ENCODE measurements at places on chromosomes 7 and 10. TPM values are rescaled to one million over a fixed set of nuclear protein-coding genes. Genes with fewer than 3 reads are reported as not detected.
A peak's percentile ranks its signal among the peaks of the same experiment; 100 is the strongest.

Gene MYL10
- not detected for total RNA-seq

Gene TMEM196
- not detected for total RNA-seq

- no peak for DNase-seq
Measured at GRCh38 chr10:15353471-15354017, 17.5 kb downstream of the FAM171A1 start.

DNA sequence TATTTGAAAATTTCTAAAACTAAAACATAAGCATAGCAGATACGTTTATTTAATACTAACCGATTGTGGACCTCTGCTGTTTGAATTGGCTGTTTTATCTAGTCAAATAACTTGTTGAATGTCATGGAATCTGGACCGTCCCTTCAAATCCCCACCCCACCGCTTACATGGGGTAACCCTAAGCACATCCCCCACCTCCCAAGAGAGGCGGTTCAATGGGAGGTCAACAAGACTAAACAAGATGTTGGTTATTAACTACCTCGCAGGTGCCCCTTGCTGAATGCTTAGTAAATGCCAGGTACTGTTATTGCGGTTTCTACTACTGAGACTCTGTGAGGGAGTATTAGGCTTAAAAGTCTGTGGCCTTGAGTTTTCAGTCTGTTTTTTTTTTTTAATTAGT lies 70.9 kb downstream of the DAGLB start:
- no peak for DNase-seq

Gene LIPK
- not detected for total RNA-seq

- DNase-seq, result no peak
Measured at GRCh38 chr7:143495851-143496250, 18.2 kb downstream of the TAS2R41 start.

DNA sequence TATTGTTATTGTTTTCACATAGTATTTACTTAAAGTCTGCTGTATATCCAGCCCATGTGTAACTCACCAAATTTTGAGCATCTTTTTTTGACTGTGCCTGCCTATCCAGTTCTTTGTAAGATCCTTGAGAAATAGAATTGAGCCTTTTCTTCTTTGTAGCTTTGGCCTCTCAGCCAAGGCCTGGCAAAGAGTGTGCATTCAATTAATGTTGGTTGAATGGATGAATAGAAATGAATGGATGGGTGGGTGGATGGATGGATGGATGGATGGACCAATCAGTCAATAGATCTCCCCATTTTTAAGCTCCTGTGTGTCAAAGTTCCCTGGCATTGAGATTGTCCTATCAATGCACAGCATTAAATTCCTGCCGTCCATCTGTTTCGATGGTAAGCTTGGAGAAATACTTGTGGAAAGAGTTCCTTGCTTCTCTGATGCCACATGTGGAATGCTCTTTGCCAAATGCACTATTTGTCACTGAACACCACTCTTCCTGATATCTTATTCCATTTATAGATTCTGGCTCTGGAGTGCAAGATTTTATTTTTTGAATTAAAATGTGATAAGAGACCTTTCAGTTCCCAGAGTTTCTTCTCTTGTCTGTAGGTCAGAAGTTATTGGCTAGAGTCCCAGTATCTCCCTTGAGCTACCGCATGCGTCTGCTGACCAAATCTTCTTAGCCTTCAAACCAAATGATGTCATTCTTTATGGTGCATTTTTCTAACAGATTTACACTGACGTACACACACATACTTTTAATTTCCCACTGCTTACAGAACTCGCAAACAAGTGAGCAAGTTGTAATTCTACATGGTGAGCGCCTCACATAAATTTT lies 20.7 kb upstream of the ADRB1 start:
- no peak for DNase-seq

Gene MKX
- total RNA-seq, result 84.0 TPM

DNA sequence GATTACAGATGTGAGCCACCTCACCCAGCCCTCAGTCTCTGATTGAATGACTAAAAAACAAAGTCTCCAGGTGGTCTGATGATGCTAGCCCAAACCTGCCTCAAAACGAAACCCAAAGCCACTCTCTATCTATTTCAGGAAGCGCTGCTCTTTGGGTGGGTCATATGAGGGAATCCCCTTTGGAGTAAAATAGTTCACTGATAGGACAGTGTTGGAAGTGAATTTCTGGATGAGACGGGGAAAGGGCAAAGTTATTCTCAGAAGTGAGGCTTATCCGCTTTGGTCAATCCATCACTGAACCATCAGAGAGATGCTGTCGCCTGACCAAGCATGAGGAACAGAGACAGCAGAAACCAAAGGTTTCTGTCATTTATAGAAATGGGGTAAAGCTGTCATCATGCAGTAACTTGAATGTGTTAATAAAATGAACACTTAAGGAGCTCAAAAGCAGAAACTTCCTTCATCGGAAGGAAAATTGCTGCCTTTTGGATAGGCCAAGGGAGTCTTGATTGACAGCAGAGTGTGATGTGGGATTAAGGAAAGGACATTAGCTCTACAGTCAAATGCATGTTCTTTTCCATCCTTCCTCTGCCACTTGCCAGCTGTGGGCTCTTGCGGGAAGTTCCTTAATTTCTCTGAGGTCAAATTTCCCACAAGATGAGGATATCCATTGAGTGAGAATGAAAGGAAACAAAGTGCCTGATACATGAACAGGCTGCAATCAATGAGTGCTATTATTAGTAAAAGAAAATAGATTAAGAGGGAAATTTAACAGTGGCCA lies 64.9 kb upstream of the C1QL3 start:
- DNase-seq, result no peak

- DNase-seq, result no peak
Measured at GRCh38 chr7:142194201-142194600, 63.7 kb downstream of the PRSS58 start.

DNA sequence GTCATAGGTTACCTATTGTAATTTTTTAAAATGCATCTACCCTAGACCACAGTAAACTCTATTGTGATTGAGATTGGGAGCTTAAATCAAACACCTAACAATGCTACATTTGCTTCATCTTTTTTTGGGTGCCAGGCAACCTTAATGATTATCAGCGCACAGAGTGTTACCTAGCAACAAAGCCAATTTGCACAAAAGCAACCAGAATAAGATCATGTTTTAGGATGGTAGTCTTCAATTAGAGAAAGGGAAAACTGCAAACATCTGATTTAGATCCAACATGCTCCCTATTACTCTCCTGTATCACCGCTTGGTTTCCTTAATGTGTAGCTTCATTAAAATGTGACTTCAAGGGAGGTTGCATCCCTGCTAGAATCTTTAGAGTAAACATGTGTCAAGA lies 226.9 kb downstream of the ABCA13 start:
- DNase-seq, result no peak

Gene LEP
- not detected for total RNA-seq

GRCh38 chr7:106050746-106051117 lies 61.4 kb downstream of the SYPL1 start:
- DNase-seq, result peak; percentile 63

GRCh38 chr10:4763513-4763912 lies 62.5 kb upstream of the AKR1E2 start:
- no peak for DNase-seq

DNA sequence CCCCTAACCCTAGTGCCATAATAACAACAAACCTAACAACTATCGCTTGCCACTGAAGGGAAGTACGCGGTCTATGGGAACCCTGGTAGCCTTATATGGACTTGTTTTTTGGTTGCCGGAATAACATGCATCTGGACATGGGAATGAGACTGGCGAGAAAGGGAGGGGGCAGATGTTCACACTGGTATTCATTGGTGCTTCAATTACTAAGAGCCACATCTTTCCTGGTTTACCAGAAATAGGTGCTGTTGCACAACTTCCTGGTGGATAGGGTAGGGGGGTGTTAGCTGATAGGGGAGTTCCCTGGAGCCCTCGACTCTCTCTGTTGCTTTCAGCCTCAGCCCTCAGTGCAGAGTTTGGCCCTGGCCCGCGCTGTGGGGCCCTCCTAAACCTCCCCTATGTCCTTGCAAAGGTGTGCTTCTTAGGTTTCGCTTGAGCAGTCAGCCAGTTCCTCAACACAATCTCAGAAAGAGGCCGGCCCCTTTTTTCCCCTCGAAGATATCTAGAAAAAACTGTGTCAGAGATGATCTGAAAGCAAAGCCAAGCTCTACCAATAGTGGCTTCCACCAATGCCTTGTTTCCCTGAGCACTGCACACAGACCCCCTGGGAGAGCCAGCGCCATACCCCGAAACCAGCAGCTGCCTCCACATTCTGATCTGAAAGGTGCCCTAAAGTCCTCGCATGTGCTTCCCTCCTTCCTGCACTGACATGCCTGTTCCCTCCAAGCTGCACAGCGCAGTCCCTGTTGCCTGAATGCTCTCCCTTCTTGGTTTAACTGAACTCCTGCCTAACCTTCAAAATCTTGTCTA lies 13.5 kb downstream of the TBXAS1 start:
- no peak for DNase-seq

- no peak for DNase-seq
Measured at GRCh38 chr7:90551036-90551435, 45.1 kb upstream of the CDK14 start.

- no peak for DNase-seq
Measured at GRCh38 chr10:101785801-101786200, 2.6 kb upstream of the NPM3 start.

DNA sequence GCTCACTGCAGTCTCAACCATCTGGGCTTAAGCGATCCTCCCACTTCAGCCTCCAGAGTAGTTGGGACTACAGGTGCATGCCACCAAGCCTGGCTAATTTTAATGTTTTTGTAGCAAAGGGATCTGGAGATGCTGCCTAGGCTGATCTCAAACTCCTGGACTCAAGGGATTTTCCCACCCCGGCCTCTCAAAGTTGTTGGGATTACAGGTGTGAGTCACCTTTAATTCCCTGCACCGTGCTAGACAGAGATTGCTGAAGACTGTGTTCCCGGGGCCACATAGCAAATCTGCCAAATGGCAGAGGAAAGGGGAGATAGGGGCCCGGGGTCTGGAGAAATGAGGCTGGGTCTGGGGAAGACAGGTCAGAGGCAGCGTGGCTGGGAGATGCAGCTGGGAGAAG lies 20.6 kb upstream of the PSMG3 start:
- DNase-seq, result no peak

DNA sequence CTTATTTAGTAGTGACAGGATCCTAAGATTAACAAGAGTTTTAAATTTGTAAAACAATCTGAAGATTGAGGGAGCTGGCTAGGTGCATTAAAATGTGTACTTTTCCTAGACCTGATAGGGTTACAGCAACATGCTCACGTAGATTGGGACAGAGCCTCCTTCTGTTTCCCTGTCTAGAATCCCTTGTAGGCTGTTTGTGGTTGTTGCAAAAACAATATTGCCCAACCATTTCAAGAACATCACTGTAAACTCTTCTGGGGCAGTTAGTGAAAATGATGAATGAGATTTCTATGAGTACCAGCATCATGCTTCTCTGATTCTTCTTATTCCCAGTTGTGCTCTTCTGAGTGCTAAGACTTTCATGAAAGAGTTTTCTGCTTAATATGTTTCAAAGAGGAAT lies 14.7 kb upstream of the CPED1 start:
- no peak for DNase-seq

DNA sequence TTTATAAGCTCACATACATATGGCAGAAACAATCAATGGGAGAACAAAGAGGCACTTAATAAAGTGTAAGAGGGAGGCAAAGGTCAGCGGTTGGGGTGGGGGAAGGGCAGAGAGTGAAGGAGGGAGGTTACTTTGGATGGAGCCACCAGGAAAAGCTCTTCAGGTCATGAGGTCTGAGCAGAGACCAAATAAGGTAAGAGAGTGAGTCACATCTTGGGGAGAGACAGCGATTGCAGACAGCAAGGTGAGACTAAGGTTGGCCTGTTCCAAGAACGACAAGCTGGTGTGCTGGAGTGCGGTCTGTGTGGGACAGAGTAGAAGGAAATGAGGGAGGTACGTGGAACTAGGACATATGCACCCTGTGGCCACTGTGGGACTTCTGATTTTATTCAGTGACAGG lies 74.3 kb upstream of the TOMM7 start:
- DNase-seq, result no peak

Gene ECHDC3
- 1.4 TPM for total RNA-seq

Gene CLEC5A
- total RNA-seq, result not detected

Gene CRPPA
- total RNA-seq, result 2.1 TPM

- no peak for DNase-seq
Measured at GRCh38 chr10:100396605-100397004, 49.6 kb downstream of the SCD start.

Gene VIPR2
- not detected for total RNA-seq

DNA sequence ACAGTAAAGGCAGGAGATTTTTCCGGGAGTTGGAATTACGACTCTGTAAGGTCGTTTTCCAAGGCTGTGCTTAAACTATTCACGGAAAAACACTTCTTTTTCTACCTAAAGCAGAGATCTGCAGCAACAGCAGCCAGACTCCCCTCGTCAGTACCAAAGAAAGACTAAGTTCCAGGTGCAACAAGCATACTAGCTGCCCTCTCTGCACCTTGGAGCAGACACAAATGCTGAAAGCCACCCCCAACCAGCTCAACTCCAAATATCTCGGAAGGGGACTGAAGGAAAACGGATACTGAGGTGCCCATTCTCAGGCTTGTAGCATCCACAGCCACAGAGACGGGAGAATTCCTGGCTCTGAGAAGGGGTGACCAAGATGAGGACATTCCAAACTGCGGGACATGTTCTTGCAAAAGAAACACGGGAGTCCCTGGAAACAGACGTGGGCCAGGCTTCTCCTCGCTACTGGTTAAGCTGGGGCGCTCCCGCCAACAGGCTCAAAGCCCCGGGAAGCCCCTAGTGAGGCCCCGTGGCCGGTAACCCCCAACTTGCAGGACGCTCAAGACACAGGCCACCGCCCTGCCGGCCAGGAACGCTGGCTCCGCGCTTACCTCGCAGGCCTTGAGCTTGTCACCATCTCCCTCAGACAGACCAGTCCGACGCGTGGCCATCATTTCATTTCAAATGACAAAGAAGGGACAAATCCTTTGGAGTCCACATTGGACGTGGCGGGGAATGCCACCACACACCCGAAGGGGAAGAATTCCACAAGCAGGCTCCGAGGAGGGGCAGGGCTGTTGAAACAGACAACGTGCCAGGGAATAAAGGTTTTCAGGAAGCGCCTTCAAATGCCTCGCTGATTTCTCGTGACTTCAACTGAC lies 2.2 kb downstream of the ARHGAP21 start:
- DNase-seq, result no peak

Gene SYT15B
- 2.3 TPM for total RNA-seq

- no peak for DNase-seq
Measured at GRCh38 chr10:72886621-72887020, 6.9 kb upstream of the OIT3 start.

DNA sequence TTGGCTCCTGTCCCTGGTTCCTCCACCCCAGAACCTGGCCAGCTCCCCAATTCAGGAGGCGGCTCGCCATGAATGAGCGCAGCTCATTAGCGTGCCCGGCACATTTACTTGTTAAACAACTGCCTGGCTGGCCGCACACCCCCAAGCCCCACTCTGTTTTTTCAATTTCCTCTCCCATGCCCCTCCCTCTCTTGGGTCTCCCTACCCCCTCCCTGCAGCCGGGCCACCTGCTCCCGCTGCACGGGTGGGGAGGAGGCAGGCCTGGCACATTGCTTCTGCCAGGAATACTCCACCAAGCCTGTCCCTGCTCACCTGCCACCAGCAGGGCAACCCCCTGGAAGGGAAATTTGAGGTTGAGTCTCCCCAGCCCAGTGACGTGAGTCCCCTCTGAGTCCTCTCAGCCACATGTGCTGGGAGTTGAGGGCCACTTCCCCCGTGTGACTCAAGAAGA lies 2.5 kb upstream of the SLIT1 start:
- DNase-seq, result no peak

GRCh38 chr7:151063212-151063561 lies 3.8 kb downstream of the SLC4A2 start:
- peak; percentile 47 for DNase-seq

Gene ANKRD1
- total RNA-seq, result 15.8 TPM

Gene WIPF3
- total RNA-seq, result not detected

- no peak for DNase-seq
Measured at GRCh38 chr10:43316988-43317387, 50.1 kb upstream of the RASGEF1A start.

- no peak for DNase-seq
Measured at GRCh38 chr10:16386855-16387254, 50.0 kb upstream of the PTER start.

Gene WDR91
- 9.0 TPM for total RNA-seq

Measured in HFFc6 (cell line).